ENCODE measurements at places on chromosomes 5 and 9.
A peak's percentile ranks its signal among the peaks of the same experiment; 100 is the strongest.

DNA sequence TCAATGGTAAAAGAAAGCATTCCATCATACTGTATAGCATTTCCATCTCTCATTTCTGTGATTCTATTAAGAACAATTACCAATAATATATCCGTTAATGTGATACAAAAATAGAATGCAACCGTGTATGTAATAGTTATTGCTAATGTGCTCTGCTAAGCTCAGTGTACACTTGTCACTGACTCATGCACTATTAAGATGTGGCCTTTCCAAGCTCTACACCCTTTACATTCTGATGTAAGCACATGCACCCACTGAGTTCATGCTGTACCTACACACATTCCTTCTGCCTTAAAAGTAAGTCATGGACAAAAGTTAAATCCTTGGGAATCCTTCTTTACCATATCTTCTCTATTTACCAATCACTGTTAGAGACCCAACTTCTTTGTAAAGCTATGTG, 319.1 kb downstream of the ZSWIM6 start:
- DNase-seq: no peak

GRCh38 chr5:142210011-142210410, 101.4 kb downstream of the NDFIP1 start:
- no peak for DNase-seq

- peak; percentile 100 for DNase-seq
Observed at GRCh38 chr5:157384971-157385709, 74.9 kb upstream of the NIPAL4 start.

GRCh38 chr5:8553364-8553763, 684.4 kb downstream of the MTRR start:
- DNase-seq: no peak

DNA sequence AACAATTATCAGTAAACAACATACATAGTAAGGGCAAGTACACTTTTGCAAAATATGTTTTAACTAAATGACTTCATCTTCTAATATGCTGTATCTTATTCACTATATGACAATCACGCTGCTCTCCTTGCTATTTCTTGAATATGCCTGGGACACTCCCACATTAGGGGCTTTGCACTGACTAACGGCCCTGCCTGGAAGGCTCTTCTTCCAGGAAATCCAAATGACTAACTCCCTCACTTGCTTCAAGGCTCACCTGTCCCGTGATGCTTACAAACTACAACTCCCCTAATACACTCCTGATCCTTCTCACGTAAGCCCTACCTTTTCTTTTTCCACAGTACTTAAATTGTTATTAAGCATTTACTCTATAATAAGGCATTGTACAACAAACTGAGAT, 10.6 kb downstream of the ERP44 start:
- no peak for DNase-seq

DNA sequence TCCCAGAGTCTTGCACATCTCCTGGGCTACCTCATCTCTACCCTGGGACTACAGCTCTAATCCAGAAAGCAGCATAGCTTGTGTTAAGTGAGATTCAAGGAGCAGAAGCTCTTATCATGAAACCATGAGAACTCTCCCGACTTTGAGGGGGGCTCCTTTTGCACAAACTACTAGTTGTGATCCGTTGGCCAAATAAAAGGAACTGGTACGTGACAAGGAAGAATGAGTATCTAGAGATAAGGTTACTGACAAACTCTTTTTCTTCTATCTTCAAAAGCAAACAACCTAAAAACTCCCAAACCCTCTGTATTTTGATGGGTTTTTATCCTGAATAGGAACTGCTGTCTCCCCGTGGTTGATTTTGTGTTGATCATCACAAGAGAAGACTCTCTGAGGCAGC, 168.5 kb downstream of the SLC24A2 start:
- no peak for DNase-seq

DNA sequence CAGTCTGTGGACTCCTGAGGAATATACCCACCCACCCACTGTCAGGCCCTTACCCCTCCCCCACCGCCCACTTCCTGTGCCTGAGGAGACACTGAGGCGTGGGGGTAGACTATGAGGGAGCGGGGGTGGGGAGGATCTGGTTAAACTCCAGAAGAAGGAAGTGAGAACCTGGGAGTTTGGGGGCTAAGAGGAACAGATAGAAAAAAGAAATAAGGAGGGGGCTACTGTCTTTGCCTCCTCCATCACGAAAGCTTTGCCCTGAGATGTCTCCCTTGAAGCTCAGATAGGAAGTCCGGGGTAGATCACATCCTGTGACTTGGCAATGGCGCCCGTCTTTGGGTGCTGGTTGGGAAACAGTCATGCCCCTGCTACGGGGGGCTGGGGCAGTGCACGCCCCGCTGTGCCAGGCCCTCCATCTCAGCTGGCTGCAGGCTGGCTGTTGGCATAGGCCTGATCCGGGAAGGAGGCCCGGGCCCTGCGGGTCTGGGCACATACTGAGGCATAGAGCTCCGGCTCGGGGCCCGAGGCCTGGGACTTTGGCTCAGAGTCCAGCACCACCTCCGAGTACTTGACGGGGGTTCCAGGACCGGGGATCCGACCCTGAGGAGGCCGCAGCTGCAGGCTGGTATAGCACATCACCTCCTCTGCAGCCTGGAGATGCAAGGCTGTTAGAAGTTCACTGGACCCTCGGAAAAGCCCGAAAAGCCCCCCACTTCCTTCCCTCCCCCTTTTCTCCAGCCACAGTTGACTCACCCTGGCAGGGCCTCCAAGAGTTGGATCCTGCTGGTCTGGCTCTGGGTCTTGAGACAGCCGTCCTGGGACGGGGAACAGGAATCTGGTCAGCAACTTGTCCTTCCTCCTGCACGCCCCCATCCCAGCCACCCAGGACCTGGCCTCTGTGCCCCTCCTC, 1.0 kb downstream of the SIT1 start:
- no peak for DNase-seq

DNA sequence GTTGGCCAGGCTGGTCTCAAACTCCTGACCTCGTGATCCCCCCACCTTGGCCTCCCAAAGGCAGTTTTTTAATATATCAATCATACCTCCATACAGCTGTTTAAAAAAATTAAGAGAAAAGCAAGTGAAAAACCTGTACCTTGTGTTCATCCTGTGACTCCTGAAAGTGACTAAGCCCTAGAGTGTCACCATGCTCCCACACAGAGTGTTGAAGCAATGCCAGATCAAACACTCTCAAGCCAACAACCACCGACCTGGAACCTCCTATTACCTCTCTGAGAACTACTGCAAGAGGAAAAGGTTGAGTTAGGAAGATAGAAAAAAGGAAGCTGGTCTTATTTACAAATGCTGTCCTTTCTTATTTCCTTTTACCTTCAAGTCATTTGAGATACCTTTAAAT, 123.5 kb downstream of the RASEF start:
- no peak for DNase-seq

- DNase-seq: no peak
Observed at GRCh38 chr9:93808115-93809029, 146.8 kb downstream of the BARX1 start.

DNA sequence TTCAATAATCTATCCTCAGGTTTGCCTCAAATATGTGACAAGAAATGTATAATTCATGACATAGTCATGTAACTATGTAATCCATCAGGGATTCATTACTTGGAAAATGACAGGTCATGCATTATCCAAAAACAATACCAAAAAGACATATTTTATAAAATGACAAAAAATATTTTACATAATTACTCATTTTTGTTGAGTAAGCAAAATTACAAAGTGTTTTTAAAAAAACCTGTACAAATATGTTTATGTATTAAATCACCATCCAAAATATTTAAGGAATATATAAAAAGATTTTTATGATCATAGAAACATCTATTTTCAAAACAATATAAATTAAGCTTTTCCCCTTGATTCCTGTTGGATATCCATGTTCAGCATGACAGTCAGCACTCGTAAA, 36.7 kb upstream of the ITGA2 start:
- DNase-seq: no peak

GRCh38 chr5:145574889-145575573, 260.1 kb downstream of the PRELID2 start:
- peak; percentile 11 for DNase-seq

GRCh38 chr5:56264417-56265025, 31.4 kb upstream of the ANKRD55 start:
- peak; percentile 60 for DNase-seq

DNA sequence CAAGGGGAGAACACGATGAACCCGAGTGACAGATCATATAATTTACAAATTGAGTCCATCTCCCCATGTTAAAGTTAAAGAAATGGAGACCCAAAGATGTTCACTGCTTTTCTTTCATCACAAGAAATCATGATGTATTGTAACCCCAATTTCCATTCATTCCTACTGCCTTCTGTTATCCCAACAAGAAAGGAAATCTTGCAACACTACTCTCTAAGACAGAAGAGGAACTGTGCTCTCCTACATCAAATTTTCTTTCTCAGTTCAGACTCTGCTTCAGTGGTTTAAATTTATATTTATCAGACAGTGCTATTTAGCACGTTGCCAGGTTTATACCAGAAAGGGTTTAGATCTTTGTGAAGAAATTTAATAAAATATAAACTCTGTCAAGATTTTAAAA, 83.8 kb upstream of the RASA1 start:
- no peak for DNase-seq

DNA sequence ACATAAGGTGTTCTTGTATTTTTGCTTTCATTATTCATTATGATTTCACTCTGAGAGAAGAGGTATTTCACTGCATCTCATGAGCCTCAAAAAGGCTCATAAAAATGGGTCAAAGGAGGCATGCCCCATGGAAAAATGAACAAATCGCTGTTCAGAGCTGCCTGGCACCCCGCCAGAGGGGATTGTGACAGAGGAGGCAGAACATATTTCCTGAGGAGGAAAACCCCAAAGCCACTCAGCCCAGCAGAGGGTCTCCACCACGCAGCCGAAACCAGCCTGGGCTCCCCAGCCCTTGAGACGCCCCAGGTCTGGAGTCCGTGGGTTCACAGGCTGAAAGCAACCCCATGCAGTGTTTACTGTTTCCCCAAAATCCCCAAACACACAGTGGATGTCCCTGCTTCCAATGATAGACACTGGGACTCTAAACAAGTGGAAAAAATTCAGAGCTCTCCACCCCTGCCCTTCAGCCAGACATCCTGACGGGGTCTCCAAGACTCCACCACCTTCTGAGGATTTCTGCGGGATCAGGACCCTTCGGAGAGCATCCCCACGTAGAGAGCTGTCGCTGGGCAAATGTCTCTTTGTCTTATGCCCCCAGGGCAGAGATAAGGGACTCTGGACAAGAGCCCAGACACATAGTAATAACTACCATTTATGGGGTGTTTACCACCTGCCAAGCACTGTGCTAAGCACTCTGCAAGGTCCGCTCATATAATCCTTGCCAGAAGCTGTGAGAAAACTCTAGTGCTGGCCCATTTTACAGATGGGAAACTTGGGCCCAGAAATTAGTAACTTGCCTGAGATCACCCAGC, 122.3 kb downstream of the PAX5 start:
- no peak for DNase-seq

DNA sequence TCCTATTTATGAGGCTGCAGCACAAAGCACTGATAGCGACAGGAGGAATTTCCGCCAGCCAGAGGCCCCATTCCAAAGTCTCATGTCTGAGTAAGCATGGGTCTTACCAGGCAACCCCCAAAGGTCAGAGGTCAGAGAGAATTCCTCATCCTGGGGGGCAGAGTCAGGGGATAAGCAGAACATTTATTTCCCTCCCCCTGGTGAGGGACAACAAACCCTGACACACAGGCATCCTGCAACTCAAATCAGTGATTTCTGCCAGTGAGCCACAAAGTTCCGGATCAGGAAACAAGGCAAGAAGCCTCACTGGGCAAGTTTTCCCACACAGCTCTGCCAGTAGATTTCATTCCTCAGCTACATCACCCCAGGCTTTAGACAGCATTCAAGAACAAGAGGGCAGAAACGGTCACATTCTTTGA, 37.0 kb downstream of the ADAMTS12 start:
- DNase-seq: peak; percentile 87

DNA sequence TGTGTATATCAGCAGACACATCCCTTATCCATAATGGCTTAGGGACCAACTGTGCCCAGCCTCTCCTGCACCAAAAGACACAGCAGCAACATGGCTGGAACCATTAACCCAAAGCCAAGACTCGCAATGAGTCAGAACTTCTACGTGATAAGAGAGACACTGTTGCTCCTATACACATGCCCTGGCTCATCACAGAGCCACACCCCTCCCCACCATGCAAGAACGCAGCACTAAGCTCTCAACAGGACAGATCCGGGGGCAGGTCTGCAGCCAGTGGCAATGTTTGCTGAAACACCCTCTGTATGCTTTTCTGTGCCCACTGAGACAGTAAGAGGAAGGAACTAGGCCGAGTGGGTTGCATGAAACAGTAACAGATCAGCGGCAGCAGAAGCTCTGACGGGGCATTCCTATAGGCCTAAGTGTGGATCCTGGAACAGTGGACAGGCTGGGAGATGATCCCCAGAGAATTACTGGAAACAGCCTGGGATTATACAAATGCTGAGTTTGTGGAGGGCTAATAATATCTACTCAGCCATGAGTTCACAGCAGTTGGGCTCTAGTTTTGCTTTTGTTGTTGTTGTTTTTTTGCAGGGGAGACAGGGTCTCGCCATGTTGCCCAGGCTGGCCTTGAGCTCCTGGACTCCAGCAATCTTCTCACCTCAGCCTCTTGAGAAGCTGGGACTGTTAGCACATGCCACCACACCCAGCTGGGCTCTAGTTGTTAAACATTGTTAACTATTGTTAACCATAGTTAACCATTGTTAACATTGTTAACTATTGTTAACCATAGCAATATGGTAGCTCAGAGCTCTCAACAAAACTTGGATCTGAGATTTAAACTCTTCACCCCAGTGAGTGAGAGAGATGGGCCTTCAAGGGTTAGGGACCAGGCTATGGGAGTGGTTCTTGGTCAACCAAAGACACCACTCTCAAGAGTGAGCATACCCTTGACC, 41.0 kb downstream of the B4GALT1 start:
- peak; percentile 40 for DNase-seq

GRCh38 chr9:3664044-3664443, 138.2 kb upstream of the RFX3 start:
- DNase-seq: peak; percentile 17

GRCh38 chr5:52743970-52744369, 43.7 kb upstream of the ITGA1 start:
- DNase-seq: peak; percentile 65

GRCh38 chr5:38681966-38682365, 125.5 kb upstream of the LIFR start:
- no peak for DNase-seq

- no peak for DNase-seq
Observed at GRCh38 chr5:109291090-109291489, 118.7 kb downstream of the PJA2 start.

DNA sequence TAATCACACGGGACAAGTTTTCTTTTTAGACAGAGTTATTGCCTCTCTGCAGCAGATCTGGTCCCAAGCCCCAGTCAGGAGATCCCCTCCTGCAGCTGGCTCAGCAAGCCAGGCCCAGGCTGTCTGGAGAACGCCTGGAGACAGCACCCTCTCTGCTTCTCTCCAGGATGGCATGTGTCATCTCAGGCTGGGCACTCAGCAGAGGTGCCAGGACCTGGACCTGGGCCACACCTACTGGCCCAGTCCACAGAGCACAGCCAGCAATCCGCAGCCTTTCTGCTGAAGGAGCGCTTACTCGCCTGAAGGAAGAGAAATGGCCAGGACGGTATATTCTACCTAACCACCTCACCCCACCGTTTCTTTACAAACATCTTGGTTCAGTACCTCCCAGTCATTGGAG, 4.7 kb upstream of the TBC1D9B start:
- no peak for DNase-seq

- DNase-seq: no peak
Observed at GRCh38 chr5:169195601-169196000, 105.3 kb downstream of the SLIT3 start.

Data from fibroblast of skin of right biceps (primary cell).